Activated T-cell treated with anti-CD3 and anti-CD28 coated beads, Interleukin-2, amount 50 U/mL, for 72 hours (primary cell): ENCODE measurements at places on chromosomes 1 and 21. TPM values are rescaled to one million over a fixed set of nuclear protein-coding genes. Genes with fewer than 3 reads are reported as not detected.

RGS1 gene
- total RNA-seq: 30.7 TPM

- H3K4me1 ChIP-seq: peaks cover 25% of the 10 kb centered on the region
- DNase-seq: peak; percentile 74
- H3K27me3 ChIP-seq: no peaks in the 10 kb centered on the region
- H3K27ac ChIP-seq: no peak overlapping the region
- no peak overlapping the region for H3K4me3 ChIP-seq
Observed at GRCh38 chr1:111471012-111471411, 2.8 kb upstream of the C1orf162 start.

GRCh38 chr1:48674641-48675040 lies 102.0 kb downstream of the BEND5 start:
- no peak overlapping the region for H3K27ac ChIP-seq
- no peak overlapping the region for H3K4me3 ChIP-seq
- peaks cover 26% of the 10 kb centered on the region for H3K27me3 ChIP-seq
- H3K36me3 ChIP-seq: no peaks in the 10 kb centered on the region
- peaks cover 7% of the 10 kb centered on the region for H3K4me1 ChIP-seq

DNA sequence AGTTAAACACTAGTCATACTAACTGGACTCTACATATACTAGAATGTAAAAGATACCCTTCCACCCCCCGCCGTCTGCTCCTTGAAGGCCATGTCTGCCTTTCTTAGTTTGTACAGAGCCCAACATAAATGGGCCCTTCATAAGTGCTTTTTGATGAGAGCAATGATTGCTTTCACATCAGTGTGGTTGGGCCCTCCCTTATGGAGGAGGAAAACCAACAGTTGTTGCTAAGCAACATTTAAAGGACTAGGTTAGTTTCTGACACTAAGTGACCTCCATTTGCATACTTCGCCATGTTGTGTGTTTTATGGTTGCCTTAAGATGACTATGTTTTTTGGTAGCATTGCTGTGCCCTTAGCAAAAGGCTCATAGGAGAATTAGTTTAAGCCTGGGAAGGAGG lies 182.0 kb upstream of the SGIP1 start:
- H3K4me1 ChIP-seq: peaks cover 98% of the 10 kb centered on the region
- H3K4me3 ChIP-seq: peak overlapping the region; percentile 79
- H3K27me3 ChIP-seq: no peaks in the 10 kb centered on the region

DNA sequence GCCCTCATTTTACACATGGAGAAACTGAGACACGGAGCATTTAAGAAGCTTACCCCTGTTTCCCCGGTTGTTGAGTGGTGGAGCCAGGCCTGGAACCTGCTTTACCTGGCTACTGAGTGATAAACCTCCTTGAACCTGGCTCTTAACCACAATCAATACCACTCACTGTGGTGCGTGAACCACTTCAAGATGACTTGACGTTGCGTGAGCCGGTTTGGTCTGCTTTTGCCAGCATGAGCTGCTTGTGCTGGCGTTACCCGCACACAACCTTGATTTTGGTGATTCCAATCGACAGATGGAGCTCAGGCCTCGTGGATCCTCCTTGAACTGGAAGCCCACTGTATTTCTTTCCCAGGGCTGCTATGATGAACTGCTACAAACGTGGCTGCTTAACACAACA lies 6.1 kb upstream of the TINAGL1 start:
- no peak overlapping the region for H3K27ac ChIP-seq
- H3K27me3 ChIP-seq: peaks cover 5% of the 10 kb centered on the region
- no peak for DNase-seq
- H3K36me3 ChIP-seq: no peaks in the 10 kb centered on the region

GRCh38 chr1:41538741-41539417 lies 54.4 kb upstream of the EDN2 start:
- no peaks in the 10 kb centered on the region for H3K4me1 ChIP-seq
- DNase-seq: no peak
- H3K27ac ChIP-seq: no peak overlapping the region
- no peaks in the 10 kb centered on the region for H3K27me3 ChIP-seq

GRCh38 chr1:112263453-112263852 lies 132.6 kb upstream of the CTTNBP2NL start:
- no peaks in the 10 kb centered on the region for H3K4me1 ChIP-seq
- H3K4me3 ChIP-seq: no peak overlapping the region
- DNase-seq: no peak
- peaks cover 22% of the 10 kb centered on the region for H3K27me3 ChIP-seq

GRCh38 chr1:246506367-246506673 lies 759 bp downstream of the SMYD3 start:
- peak overlapping the region; percentile 21 for H3K27ac ChIP-seq
- H3K4me1 ChIP-seq: peaks cover 37% of the 10 kb centered on the region
- H3K4me3 ChIP-seq: peak overlapping the region; percentile 99
- DNase-seq: no peak

GRCh38 chr1:92480813-92481598 lies 5.7 kb downstream of the GFI1 start:
- H3K4me3 ChIP-seq: peak overlapping the region; percentile 89
- H3K4me1 ChIP-seq: peaks cover 53% of the 10 kb centered on the region
- H3K27me3 ChIP-seq: no peaks in the 10 kb centered on the region
- H3K36me3 ChIP-seq: peaks cover 59% of the 10 kb centered on the region
- no peak for DNase-seq

GRCh38 chr1:9691691-9692090 lies 40.2 kb downstream of the PIK3CD start:
- peaks cover 46% of the 10 kb centered on the region for H3K4me1 ChIP-seq
- no peak overlapping the region for H3K27ac ChIP-seq
- DNase-seq: no peak
- H3K4me3 ChIP-seq: peak overlapping the region; percentile 91
- no peaks in the 10 kb centered on the region for H3K27me3 ChIP-seq
- peaks cover 23% of the 10 kb centered on the region for H3K36me3 ChIP-seq
